ENCODE measurements at places on chromosomes 5 and 9.
A peak's percentile ranks its signal among the peaks of the same experiment; 100 is the strongest.

- no peak for DNase-seq
Observed at GRCh38 chr9:70586476-70586875, 172.0 kb upstream of the KLF9 start.

DNA sequence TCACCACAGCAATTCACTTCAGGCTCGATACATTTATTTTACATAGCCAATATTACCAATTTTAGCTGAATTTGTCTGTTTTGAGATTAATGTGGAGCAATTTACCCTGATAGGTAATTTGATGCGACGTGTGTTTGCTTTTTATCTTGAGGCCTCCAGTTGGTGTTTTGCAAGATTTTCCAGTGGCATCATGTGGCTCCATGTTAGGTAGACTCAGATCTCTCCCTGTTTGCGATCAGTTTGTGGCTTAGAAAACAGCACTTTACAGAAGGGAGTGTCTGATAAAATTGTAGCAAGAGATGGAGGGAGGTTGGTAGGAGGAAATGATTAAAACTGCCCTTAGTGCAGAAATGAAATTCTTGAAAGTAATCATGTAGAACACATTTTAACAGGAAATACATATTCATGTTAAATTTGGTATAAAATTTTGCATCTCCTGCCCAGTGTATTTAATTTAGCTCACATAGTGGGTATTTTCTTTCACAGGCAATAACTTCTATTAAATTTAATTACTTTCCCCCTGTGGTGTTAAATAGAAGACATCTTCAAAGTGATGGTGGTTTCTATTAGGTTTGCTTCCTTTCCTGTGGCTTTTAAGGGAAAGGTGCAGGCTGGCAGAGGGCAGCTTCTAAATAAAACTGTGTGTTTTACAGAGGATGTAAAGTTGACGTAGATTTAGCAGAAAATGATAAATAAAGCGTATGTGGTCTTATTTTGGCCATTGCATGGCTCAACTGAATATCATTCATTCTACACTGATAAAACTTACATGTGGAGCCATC is 135.8 kb downstream of the KDM4C start:
- peak; percentile 23 for DNase-seq

DNA sequence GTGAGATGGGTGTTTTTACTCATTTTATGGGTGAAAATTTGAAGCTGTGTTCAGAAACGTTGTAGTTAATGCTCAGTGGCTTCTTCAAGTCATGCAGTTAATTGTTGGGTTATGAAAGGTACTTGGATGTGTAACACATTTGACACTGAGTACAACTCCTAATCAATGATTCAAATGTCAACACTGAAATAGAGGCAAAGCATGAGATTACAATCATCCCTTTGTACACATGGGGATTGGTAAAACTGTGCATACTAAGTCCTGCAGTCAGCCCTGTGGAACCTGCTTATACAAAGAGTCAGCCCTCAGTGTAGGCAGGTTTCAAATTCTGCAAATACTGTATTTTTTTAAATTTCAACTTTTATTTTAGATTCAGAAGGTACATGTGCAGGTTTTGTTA is 3.3 kb downstream of the ABLIM3 start:
- no peak for DNase-seq

DNA sequence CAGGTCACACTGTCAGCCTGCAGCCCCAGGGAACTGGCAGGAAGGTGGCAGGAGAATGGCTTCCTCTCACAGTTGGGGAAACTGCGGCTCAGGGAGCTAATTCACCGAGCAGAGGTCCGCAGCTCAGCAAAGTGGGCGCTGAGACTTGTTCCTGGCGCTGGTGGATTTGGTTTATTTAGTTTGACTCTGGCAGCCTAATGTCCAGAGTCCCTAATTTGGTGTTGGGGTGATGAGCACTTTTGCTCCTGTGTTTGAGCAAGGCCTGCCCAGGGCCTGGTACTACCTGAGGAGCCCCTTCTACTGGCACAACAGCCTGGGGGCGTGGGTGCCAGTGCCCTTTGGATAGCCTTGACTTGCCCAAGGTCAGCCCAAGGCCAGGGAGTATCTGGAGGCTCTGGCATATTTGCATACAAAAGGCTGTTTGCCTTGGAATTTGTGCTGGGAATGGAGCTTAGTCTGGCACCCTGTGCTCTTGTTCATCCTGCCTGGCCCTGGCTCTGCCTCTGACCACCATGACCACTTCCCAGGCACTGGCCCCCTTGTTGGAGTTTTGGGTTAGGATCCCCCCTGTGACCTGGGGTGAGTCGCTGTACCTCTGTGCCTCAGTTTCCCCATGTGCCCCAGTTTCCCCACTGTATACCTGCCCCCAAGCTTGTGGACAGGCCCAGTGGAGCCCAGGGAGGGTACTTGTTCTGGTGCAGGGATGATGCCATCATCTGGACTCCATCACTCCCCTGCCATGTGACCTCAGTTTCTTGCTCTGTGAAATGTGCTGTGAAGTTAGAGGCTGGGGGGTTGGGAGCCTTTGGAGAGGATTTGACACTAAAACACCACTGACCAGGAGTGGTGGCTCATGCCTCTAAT is 1.4 kb downstream of the SUSD3 start:
- no peak for DNase-seq

DNA sequence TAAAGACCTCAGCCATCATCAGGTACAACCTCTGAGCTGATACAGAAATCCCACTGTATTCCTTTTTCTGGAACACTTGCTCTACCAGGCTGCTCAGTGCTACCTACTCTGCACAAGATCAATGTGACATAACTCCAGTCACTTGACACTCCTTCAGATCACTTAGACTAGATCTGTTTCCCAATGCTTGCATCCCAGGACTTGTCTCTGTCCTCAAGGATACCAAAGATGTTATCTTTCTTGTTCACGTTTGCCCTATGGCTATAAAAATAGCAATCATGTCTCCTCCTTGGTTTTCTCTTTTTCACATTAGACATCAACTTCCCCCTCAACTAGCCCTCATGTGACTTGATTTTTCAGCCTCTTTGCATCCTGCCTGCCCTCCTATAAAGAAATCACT is 188.1 kb upstream of the PTGER4 start:
- DNase-seq: no peak

DNA sequence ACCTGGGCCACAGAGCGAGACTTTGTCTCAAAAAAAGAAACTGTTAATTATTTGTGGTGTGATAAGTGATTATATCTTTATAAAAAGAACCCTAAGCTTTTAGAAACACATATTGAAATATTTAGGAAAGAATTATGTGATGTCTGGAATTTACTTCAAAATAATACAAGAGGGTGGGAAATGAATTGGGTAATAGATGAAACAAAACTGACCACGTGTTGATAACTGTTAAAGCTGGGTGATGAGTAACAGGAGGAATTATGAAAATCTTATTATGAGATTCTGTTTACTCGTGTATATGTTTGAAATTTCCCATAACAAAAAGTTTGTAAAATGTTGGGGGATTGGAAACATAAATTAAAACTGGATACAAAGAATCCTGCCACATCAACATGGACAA is 33.0 kb upstream of the PPP2CA start:
- DNase-seq: no peak

- DNase-seq: no peak
Observed at GRCh38 chr5:155556700-155557099, 543.1 kb downstream of the KIF4B start.

Measured in NCI-H2081 (cell line).